ENCODE measurements at places on chromosomes 1 and 21. TPM values are rescaled to one million over a fixed set of nuclear protein-coding genes. Genes with fewer than 3 reads are reported as not detected.

C1orf226 gene
- polyA plus RNA-seq: 2.2 TPM

CFHR3 gene
- 0.03 TPM for polyA plus RNA-seq

SPRR2B gene
- polyA plus RNA-seq: not detected

SIK1 gene
- polyA plus RNA-seq: 15.4 TPM

DNA sequence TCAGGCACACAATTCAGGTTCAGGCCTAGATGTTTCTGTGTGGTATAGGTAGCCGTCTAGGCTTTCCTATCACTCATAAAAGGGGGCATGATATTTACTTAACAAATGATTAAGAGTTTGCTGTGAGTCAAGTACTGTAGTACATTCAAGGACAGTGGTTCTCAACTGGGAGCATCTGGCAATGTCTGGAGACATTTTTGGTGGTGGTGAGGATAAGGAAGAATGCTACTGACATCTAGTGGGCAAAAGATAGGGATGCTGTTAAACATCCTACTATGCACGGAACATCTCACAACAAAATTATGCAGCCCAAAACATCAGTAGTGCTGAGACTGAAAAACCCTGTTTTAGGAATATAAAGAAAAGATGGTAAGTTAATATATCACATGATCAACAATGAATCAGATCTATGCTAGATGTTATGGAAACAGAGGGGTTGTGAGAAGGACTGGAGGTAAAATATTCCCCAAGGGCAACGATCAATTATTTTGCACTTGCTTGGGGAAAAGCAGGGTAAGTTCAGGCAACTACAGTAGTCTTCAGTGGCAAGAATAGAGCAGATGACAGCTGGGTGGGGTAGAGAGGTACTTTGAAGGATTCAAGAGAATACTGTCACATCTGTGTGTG, 4.9 kb downstream of the DNTTIP2 start:
- DNase-seq: no peak

GRCh38 chr1:168348146-168348709, 67.6 kb downstream of the TBX19 start:
- no peak for DNase-seq

DNA sequence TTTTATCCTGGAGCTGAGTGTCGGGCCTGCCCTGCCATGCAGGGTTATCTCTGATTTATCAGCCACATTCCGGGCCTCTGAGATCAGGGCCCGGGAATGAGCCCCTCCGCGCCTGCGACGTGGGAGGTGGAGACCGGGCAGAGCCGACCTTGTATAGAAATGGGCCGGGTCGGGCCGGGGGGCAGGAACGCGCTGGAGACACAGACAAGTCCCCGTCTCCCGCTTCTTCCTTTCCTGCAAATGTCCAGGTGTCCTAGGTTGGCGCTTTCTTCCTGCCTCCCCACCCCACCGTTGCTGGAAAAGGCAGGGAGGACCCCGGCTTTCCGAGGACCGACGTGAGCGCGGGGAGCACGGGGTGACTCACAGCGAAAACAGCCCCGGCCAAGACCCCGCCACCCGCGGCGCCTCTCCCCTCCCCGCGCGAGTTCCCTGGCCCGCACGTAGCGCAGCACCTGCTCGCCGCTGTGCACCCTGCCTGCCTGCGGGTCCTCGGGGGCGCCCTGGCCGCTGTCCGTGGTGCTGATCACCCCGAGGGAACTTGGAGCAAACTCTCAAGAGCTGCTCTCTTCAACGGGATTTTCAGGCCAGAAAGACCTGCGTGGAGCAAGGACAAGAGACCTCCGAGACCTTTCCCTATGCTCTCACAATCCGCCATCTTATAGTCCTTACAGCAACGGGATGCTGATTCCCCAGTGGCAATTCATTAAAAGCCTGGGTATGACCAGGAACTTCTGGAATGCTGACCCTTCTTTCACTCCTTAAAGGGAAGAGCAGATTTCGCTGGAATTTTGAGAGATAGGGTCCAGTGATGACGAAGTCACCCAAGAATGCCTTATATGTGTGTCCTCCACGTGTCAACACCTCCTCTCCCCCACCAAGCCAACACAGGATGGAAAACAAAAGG, 475 bp upstream of the NPPB start:
- peak; percentile 83 for DNase-seq

Measured in lung (tissue), 17 donors.